ENCODE measurements at places on chromosomes 16 and 17.

DNA sequence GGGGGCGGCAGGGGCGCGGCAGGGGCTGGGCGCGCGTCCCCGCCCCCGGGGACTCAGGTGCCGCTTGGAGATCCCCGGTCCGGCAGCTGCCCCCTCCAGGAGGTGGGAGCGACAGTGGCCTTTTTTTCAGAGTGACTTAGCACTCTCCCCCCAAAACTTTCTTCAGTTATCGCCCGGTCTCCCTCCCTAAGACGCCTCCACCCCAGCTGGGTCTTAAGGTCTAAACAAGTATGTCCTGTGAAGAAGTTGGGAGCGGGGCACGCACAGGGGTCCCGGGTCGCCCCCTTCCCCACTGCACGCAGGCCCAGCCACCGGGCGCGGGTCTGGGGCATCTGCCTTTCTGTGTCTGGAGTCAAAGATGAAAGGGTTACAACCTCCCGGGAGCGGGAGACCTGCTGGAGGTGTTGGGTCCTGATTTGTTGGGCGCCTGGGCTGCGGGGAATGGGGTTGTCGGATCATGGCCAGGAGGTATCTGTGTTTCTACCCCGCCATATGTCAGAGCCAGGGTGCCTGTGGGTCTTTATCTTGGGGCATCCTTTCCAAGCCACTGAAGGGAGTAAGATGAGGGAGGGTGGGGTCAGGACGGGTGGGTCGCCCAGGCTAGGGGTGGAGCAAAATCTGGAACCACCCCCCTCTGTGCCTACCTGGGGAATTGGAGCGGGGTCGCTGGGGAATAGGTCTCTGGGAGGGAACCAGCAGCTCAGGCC is 757 bp downstream of the FMNL1 start:
- DNase-seq: no peak

GRCh38 chr17:14746822-14747602 is 446.1 kb downstream of the HS3ST3B1 start:
- no peak for DNase-seq

DNA sequence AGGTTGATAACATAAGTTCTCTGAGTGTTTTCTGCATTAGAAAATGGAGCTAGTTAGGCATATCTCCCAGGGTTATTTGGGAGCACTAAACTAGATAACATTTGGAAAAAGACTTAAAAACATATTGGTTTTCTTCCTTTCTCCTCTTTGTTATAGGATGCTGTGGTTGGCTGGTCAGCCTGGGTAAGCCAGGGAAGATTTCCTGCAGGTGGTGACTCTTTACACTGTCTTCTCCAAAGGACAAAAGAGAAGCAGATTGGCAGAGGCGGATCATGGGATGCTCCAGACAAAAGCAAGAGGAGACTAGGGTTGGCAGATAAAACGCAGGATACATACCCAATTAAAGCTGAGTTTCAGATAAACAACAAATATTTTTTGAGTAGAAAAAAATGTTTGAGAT is 6.2 kb upstream of the CRYBA1 start:
- DNase-seq: no peak

GRCh38 chr17:74872313-74873036 is at the start of gene FDXR:
FDXR (minus strand) TSS chr17:74872994; CDS start chr17:74872944, 50 bp downstream.
- no peak for DNase-seq

GRCh38 chr17:80845069-80845862 is 146.4 kb upstream of the CHMP6 start:
- DNase-seq: no peak

- no peak for DNase-seq
Observed at GRCh38 chr17:1718362-1719165, 5.9 kb upstream of the WDR81 start.

DNA sequence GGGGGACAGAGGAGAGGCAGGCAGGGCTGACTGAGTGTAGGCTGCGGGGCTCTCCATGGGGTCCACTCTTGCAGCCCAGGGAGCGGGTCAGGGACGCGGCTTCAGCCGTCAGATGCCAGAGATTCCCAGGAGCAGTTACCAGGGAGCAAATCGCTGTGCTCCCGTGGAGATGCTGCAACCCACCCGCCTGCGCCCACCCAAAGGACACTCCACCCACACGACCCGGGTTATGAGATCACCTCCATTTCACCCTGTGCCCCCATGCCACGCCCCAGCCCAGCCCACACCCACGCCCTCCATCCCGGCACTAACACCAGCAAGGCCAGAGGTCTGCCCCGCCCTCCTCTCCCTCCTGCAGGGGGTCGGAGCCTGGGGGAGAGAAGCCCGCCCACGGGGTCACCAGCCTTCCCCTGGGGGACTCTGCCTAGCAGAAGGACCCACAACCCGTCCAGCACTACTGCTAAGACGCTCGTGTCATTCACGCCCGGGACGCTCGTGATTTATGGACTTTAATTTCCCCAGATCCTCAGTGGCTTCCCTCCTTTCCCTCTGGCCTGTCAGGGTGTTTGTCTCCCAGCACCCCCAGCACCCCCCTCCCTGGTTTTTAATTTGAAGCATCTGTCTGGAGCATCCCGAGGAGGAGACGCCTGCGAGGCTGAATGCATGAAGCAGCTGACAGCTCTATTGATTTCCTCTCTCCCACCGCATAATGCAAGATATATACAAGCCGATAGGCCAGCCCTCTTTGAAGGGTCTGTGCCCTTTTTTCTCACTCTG is 6.7 kb upstream of the RPL38 start:
- no peak for DNase-seq

DNA sequence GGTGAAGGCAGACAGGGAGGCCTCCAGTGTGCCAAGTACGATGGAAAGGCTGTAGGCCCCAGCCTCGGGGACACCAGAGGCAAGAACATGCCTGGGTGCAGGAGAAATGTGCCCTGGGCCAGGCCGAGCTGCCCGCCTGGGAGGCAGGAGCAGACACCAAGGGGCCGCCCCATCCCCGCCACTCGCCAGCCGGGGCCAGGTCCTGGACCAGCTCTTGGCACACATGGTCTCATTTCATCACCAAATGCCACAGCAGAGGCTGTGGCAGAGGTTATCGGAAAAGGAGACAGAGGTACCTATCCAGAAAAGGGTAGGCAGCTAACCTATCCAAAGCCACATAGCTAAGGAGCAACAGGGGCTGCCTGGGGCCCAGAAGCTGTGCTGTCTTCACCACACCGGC is 31.3 kb downstream of the PEMT start:
- no peak for DNase-seq

- no peak for DNase-seq
Observed at GRCh38 chr16:85820604-85821372, 21.3 kb downstream of the COX4I1 start.

- DNase-seq: no peak
Observed at GRCh38 chr17:18129041-18129502, 20.5 kb downstream of the MYO15A start.

GRCh38 chr16:84741340-84741830 is 41.6 kb downstream of the USP10 start:
- no peak for DNase-seq

- no peak for DNase-seq
Observed at GRCh38 chr17:55388842-55389241, 32.8 kb downstream of the MMD start.

- no peak for DNase-seq
Observed at GRCh38 chr16:73206151-73206707, 158.3 kb upstream of the ZFHX3 start.
